COR-L47 (cell line): ENCODE measurements at places on chromosomes 5 and 9.

DNA sequence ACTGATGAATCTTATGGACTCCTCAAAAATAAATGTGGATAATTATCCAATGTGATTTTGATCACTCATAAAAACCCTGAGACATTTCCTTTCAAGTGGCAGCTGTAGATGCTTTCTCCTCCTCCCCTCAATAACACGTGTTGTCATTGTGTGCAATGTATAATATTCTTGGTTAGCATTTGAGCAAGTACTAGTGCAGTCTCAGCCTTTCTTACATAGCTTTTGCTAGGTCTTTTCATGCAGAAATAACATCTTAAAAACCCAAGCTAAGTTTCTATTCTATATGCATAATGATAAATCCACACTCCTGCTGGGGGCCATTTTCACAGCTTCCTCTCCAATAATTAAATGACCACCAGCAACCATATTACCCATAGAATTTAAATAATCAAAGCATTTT, 1835.2 kb upstream of the NUDT12 start:
- DNase-seq: no peak

DNA sequence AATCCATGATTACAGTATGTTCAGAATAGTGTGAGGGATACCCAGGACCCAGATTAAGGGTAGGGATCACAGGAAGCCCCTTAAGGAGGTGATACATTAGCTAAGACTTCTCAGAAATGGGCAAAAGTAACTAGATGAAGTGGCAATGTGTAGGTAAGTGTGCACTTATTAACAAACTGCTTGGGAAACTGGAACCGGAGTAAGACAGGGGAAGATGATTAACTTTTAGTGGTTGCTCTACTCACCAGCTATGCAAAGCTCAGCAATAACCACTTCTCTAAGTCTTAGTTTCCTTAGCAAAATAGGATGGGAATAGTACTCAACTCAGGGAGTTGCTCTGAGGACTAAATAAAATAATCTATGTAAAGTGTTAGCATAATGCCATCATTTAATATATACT, 182.2 kb downstream of the MCTP1 start:
- DNase-seq: no peak

DNA sequence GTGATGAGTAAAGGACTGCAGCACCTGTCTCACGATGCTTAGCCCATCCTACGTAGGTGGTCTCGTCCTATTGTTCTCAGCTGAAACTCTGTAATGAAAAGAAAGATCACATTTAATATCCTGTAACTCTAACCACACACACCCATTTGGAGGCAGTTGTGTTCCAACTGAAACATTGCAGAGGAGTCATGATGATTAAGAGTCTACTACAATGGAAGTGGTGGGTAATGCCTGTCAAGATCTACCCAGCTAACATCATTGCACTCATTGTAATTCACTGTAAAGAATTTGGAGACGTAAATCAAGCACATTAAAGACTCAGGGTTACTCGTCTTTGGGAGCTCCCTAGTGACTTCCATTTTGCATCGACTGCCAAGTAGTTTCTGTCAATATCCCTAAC, 106.0 kb upstream of the PTPN3 start:
- no peak for DNase-seq

DNA sequence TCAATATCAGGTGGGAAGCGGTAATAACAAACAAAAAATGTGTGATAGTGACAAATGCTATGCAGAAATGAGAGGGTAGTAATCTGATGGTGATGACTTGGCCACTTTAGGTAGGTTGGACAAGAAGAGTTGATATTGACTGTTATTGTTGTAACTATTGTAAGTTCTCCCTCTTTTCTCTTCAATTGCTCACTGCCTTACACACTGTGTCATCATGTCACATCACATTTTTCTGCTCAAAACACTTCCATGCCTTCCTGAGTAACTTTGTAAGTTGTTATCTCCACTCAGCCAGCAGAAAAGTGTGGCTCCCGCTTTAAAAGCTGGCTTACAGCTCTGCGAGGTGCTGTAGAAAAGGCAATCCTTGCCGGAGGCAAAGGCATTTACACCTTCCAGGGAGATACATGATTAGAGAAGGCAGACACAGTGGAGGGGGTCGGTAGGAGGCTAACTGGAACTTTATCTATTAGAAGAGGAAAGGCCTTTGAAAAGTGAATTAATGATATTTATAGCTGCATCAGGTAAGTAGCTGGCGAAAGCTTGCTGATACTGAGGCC, 85.2 kb upstream of the CLINT1 start:
- no peak for DNase-seq

DNA sequence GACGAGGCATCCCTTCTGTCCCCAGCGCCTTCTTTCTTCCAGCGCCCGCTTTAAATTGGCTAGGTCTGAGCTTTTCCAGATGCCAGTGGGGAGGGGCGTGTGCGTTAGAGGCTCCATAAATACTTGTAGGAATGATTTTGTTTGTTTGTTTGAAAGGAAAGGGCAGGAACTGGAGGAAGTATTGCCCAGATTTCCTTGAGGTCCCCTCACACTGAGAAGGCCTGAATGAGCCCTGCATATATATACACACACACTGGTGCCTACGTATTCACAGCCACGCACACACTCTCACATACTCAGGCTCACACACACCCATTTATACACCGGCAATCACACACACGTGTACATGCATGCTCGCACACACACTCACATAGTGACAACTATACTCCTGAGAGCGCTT, 1.0 kb upstream of the SLIT3 start:
- DNase-seq: no peak

GRCh38 chr9:14327036-14327435, 13.1 kb upstream of the NFIB start:
- DNase-seq: no peak

DNA sequence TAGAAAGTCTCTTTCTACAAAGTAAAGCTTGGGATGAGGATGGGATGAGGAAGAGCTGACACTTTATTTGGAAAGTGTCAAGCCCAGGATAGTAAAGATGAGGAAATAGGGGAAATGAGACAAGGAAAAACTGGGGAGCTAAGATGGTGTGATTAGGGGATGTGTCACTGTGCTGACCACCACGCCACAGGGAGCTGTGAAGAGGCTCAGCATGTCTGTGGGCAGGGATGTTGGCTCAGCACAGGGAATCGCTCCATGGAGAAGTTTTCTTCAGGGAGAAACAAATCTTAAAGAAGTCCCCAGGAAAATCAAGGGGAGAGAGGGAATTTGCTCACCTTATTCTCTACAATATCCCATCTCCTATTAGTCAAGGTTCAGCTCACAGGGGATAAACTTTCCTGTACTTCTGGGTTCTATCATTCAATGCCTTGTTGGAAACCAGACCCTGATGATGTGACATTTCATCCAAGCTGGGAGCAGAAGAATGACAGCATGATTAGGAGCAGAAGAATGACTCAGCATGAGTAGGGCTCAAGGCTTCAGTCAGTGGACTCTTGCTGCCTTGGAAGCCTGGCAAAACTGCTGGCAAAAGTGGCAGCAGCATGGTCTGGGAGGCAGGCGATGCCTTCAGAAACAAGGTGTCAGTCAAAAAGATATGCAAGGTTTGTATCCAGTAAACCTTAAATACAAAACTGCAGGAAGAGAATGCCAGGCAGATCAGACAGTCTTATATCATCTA, 4.9 kb downstream of the HSPB3 start:
- no peak for DNase-seq

DNA sequence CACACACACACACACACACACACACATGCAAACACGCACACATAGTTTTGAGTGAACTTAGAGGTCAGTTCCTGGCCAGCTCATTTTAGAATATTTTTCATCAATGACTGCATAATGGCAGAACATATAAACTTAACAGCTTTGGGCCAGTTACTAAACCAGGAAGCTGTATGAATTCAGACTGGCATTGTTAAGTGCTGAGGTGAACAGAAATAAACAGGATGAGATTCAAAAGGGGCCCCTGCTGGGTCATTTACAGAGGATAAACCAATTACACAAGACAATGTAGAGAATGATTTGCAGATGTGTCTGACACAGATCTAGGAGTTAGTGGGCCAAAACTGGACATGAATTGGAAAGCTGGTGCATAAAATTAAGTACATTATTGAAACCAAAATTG, 44.6 kb downstream of the MARCHF11 start:
- DNase-seq: peak; percentile 89

DNA sequence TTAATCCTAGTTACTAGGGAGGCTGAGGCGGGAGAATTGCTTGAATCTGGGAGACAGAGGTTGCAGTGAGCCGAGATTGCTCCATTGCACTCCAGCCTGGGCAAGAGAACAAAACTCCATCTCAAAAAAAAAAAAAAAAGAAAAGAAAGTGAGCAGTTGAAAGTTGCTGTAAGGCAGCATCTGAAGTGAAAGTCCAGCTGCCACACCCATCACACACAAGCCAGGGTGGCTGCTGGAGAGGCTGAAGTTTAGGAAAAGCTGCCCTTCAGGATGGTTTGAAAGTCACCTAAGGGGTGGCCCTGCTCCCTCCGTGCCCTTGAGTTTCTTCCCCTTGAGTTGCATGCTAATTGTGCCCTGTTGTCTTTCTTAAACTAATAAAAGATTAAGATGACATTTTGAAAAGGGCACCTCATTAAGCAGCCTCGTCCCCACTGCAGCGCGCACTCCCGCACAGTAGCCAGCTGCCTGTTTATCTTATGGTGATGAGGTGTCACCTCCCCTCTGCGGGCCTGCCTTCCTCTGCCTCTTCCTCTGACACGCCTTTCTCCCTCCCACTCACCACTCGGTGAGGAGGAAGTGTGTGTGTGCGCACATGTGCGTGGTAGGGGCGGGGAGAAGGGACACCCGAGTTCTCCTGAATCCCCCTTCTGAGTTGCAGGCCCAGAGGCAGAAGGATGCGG, 104.2 kb upstream of the PANK3 start:
- DNase-seq: no peak

DNA sequence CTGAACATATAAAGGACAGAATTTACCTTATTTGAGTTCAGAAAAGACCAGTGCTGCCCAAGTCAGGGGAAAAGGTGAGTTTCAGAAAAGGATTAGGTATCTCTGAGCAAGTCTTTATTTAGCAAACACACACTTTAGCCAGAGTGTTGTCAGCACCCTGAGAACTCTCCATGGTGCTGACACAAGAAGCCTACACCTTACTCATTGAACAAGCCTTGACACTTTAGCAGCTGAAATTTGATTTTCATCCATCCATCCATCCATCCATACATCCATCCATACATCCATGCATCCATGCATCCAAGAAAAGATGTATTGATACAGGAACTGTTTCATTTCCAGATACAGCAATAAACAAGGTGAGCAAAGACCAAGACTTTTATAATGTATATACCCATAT, 311.2 kb downstream of the TRIM32 start:
- no peak for DNase-seq

GRCh38 chr9:82560457-82560904, 502.5 kb downstream of the RASEF start:
- DNase-seq: peak; percentile 68

GRCh38 chr9:40926404-40927259, 201.8 kb downstream of the FOXD4L6 start:
- no peak for DNase-seq

DNA sequence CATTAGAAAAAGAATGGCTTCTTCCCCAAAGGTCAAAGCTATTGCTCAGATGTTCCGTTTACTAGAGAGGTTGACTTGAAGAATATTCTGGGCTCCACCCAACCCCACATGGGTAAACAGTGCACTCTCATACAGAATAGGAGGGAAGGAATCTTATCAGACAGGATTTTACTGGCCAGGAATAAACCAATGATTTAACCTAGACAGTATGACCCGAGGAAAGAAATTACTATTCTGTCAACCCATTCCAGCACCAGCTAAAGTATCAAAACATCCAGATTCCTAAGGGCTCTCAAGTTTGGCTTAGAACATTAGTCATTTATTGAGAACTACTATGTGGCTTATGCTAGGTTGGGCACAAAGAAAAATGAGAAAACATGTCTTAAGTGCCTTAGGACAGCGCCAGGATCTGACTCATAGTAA, 493.6 kb upstream of the KLF4 start:
- no peak for DNase-seq

- DNase-seq: no peak
These were observed 221.2 kb downstream of the TMEM167A start for GRCh38 chr5:82855893-82856550.

DNA sequence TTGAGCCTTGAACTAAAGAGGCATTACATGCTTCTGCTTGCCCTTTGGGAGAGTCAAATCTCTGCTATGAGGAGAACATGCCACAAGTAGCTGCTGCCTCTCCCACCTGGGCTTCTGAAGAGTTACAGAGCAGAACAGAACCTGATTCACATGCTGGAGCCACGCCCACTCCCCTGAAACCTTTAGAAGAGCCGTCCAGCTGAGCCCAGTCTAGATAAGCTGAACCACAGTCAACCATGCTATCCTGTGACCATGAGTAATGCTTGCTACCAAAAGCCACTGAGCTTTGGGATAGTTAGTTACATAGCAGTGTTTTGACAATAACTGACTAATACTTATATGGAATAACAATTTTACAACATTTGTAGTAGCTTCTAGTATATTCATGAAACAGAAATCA, 111.0 kb upstream of the VCAN start:
- DNase-seq: no peak

- DNase-seq: no peak
These were observed 439.3 kb upstream of the DAB2 start for GRCh38 chr5:39863926-39864552.

GRCh38 chr9:125748446-125749099, 1.4 kb downstream of the PBX3 start:
- DNase-seq: no peak

GRCh38 chr5:108141676-108142075, 240.2 kb downstream of the FBXL17 start:
- DNase-seq: no peak

- no peak for DNase-seq
These were observed 11.2 kb downstream of the ACO1 start for GRCh38 chr9:32395510-32396216.

DNA sequence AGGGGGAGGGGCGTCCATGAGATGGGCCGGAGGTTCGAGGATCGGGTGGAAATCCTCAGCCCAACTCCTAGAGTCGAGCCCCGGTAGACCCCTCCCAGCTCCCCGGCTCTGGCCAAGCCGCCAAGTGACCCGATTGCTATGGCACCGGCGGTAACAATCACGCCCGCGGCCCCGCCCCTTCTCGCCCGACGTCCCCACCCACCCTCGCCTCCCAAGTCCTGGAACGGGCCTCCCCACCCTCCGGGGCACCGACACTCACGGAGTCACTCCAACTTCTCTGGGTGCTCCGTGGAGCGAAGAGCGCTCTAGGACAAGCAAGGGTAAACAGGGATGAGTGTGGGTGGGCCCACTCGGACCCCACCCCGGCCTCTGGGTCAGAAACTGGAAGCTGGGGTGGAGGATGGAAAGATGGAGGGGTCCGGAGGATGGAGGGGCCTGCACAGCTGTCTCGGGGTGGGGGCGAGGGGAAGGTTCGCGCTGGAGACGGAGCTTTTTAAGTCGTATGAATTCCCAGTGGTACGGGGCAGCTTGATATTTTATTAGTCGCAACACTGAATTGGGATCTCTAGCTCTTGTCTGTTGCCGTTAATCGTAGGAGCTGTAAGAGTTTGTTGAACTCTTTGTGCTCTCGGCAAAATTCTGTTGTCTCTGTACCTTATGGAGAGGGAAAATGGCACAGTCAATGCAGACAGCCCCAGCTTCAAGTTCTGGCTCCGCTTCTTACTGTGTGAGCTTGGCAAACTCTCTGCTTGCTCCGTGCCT, at the start of gene SPACA9:
SPACA9 (plus strand) TSS at position 204 of the 762 bp plus-strand sequence. CDS start 5,050 bp downstream, outside the sequence.
- peak; percentile 6 for DNase-seq

- DNase-seq: no peak
These were observed 142.4 kb downstream of the PCSK5 start for GRCh38 chr9:76032797-76033373.
